GM04504 (cell line): ENCODE measurements at places on chromosomes 11 and 22.

DNA sequence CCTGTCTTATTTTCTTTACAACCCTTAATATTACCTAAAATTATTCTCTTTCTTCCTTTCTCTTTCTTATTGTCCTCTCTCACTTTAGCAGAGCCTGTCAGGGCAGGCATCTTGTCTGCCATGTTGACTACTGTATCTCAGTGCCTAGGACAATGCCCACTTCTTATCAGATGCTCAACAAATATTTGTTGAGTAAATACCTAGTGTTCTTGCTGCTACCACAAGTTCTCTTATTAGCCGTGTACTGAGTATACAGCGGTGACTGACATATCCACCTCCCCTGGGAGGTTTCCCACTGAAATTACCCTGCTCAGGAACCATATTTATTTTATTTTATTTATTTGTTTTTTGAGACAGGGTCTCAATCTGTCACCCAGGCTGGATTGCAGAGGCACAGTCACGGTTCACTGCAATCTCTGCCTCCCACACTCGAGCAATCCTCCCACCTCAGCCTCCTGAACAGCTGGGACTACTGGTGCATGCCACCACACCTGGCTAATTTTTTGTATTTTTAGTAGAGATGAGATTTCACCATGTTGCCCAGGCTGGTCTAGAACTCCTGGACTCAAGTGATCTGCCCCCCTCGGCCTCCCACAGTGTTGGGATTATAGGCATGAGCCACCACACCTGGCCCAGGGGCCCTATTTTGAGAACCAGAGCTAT, 6.7 kb downstream of the HPX start:
- no peak for DNase-seq

DNA sequence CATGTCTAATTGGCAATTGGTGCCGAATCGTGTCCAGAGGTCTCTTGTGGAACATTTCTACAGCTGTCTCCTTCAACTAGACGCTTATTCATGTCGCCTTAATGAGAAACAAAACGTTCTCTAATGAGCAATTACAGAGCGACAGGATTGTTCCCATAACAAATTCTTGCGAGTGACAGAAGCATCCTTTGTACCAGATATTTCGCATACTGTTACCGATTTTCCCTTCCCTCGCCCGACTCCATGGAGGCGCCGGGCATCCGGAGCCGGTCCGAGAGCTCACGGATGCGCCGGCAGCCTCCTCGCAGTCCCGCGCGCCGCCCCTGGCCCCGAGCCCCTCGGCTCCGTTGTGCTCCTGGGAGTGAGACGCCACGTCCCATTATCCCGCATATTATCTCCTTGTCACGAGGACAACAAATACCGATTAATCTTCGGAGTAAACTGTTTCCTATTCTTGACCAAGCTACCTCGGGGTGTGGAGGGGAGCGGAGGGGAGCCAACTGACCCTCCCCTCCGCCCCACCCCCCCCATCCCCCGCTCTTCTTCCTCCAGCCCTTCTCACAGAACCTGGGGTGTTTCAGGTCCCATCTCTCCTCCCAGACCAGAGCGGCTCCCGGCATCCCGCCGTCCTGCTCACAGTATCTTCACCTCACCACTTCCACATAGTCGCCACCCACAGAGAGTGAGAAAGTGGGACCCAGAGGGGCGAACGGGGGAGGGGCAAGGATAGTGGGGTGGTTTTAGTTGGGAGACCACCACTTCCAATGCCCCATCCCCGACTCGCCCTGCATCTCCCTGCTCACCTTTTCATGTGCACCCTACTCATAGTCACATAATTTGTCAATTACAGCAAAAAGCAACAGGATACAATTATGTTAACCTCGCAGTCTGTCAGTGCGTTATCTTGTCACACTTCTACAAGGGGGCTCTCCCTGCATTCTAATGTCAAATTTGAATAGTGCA, 11.4 kb downstream of the PAX6 start:
- DNase-seq = no peak

- DNase-seq = no peak
Measured at GRCh38 chr11:60875366-60876167, 8.2 kb downstream of the ZP1 start.

- peak; percentile 46 for DNase-seq
Measured at GRCh38 chr11:1827095-1827813, 7.5 kb upstream of the SYT8 start.

DNA sequence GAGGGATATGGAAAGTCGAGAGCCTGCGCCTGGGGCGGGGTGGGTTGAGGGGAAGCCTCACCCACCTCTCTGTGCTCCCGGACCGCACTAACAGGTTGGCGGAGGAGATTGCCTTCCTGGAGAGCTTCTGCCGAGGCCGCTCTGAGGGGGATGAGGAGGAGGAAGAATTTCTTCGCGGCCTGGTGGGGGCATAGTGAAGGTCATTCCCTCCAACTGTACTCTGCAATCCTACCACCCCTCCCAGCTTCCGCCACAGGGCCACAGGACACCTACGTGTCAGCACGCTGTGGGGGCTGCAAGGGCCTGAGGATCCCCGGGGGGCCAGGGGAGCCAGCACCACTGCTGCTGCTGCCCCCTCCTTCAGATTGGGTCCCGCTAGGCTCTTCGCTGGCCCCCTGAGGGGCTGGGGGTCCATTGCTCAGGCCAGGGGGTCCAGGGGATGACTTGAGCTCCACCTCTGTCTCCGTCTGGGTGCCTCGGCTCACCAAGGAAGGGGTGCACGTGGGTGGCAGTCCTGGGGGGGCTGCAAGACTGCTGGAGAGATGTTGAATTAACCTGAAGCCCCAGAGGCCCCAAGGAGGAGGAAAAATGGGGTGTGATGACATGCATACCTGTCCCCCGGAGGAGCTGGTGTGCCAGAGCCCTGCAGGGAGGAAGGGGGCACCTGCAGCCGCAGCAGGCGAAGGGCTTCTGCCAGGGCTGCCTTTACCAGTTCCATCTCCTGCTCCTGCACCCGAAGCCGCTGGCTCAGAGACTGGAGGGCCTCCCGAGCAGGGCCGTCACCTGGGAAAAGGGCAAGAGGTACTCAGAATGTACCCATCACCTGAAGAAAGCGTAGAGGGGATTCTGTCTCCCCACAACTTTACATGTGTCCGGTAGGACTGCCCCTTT, 1.5 kb downstream of the EML3 start:
- no peak for DNase-seq
